CD8-positive, alpha-beta memory T cell (primary cell): ENCODE measurements at places on chromosomes 3 and 15. TPM values are rescaled to one million over a fixed set of nuclear protein-coding genes. Genes with fewer than 3 reads are reported as not detected.

ANKRD63 gene
- total RNA-seq = not detected

IQCF5 gene
- not detected for total RNA-seq

TF gene
- 0.02 TPM for total RNA-seq

PDE8A gene
- total RNA-seq = 17.6 TPM

RARB gene
- not detected for total RNA-seq

MME gene
- not detected for total RNA-seq

NPAP1 gene
- not detected for total RNA-seq

PARP15 gene
- 12.7 TPM for total RNA-seq

HYAL1 gene
- total RNA-seq = 0.13 TPM

BFSP2 gene
- not detected for total RNA-seq

SCAANT1 gene
- total RNA-seq = not detected

MOBP gene
- total RNA-seq = not detected

KBTBD8 gene
- 21.9 TPM for total RNA-seq

PPP4R2 gene
- 122 TPM for total RNA-seq

CAMK1 gene
- total RNA-seq = 27.0 TPM

SLC28A1 gene
- not detected for total RNA-seq

CA12 gene
- not detected for total RNA-seq

FBXO40 gene
- not detected for total RNA-seq

CCR5 gene
- 3.4 TPM for total RNA-seq

TLR9 gene
- total RNA-seq = 0.16 TPM

RBP2 gene
- total RNA-seq = not detected

GRCh38 chr3:127817406-127817841 lies 4.9 kb downstream of the MGLL start:
- no peak for DNase-seq

DNA sequence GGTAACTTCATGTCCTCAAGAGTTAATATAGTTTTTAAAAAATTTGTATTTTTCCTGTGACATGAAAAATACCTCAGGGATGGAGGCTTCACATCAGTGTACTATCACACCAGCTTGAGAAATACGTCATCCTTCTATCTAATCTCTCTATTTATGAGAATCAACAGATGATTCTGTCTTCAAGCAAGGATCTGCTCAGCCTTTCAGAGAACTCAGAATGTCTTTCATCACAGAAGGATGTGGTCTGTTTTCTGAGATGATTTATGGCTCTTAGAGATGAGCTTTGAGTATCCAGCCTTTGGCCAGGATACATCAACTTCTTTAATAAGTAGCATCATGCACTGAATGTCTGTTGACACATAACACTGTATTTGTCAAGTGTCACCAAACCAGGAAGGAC lies 193.9 kb downstream of the DTWD1 start:
- DNase-seq = no peak

- DNase-seq = no peak
Observed at GRCh38 chr15:70186152-70186551, 88.4 kb upstream of the TLE3 start.

DNA sequence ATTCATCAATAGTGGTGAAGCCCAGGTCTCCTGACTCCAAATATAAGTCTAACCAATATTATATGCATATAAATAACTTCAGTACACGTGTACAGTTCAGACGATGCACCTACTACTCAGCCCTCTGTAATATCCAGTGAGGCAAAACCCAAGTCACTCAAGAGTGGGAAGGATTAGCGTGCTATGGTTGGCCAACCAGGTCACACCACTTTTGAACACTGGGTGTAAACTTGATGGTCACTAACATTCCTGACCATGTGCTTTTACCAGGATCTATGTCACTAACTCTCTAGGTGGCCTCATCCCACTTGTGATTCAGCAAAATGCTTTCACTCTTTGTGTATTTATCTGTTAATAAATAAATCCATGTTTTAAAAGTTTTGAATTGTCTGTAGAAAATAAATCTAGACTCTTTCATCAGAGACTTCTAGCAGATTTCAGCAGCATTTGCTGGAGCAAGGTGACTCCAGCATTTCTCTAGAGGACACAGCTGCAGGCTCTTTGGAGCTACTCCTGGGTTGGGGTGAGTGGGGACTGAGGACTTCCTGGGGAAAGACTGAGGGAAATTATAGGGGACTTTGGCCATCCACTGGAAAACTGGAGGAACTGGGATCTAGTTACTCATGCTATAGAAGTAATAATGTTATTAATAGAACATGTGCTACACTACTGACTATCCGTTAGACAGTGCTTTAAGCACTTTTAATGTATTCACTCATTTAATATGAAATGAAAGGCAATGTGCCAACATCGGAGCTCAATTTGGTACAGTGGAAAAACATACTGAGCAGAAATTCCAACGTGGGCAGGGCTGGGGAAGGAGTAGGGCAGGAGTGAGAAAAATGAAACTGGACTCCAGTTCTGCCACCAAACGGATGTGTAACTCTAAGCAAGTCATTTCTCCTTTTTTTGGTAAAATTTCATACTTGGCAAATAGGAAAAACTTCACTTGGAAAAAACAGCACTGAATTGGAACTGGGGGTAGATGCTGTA lies 97.9 kb downstream of the RORA start:
- DNase-seq = no peak

- DNase-seq = no peak
Observed at GRCh38 chr3:127255516-127255915, 32.3 kb downstream of the PRR20G start.

DNA sequence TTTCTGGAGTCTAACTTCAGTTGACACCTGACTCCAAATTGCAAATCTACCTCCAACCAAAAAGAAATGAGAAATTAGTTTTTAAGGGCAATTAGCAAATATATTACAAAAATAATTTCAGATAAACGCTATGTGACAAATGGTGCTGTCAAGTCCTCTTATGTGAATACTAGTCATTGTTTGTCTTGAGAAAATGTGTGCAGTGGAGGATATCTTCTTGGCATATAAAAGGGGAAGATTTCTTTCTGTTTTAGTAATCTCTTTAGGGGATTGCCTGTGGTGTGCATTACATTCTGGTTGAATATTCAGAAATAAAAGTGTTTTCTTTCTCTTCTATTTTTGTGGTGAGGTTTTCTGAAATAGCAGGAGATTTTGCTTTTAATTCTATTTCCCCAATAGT lies 3.0 kb upstream of the GCSAM start:
- no peak for DNase-seq

GRCh38 chr3:139668332-139668731 lies 9.4 kb downstream of the NMNAT3 start:
- DNase-seq = no peak

DNA sequence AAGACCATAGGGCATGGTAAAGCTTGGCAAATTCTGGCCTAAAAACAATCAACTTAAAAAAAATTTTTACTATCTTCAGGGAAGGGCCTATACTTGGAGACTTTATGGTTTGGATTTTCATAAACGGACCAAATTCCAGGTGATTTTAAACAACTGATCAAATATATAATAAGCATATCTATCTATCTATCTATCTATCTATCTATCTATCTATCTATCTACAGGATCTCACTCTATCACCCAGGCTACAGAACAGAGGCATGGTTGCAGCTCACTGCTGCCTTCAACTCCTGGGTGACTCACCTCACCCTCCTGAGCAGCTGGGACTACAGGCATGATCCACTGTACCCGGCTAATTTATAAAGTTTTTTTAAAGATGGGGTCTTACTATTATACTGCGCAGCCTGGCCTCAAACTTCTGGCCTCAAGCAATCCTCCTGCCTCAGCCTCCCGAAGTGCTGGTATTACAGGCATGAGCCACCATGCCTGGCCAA lies 6.7 kb downstream of the SPPL2A start:
- DNase-seq = no peak

DNA sequence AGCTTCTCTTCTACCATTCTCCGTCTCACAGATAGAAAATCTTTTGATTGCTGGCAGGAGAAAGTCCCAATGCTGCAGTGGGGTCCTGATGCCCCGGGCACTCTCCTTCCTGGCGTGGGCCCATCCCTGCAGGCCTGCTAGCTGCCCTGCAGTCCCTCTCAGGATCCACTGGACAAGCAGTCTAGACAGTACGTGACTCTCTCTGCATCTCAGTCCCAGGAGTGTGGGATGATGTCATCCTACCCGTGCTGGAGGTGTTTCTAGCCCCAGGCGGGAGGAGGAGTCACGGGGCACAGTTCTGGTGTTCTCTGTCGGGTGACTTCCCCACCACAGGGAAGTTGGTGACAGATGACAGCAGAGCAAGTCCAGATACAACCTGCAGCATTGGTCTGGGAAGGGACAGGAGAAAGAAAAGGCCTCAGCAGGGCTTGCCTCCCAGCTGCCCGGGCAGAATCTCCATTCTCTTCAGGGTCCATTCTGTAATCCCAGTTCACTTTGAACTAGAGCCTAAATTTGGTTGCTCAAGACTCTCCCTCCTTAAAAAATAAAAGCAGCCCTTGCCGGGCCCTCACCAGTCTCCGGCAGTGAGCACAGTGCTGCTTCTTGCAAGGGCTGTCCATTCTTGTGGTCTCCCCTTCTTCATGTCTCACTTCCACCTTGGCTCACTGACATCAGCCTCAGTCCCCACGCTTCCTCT lies 30.6 kb downstream of the SLC28A1 start:
- no peak for DNase-seq

DNA sequence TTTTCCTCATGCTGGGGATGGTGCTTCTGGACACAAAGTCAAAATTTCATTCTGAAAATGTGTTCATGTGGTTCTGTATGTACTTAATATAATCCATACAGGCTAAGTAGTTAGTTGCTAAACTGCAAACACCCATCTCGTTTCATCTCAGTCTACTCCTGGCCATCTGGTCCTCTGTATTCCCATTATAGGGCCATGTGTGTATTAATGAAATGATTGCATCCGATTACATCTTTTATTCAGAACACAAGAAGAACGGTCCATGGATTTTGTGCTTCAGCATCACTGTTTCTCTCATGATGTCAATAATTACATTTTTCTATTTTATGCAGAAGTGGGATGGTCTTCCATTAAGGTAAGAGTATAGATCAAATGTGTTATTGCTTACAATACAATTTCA lies 6.1 kb upstream of the GJD2 start:
- no peak for DNase-seq

GRCh38 chr15:56732135-56732885 lies 999 bp downstream of the ZNF280D start:
- DNase-seq = no peak

DNA sequence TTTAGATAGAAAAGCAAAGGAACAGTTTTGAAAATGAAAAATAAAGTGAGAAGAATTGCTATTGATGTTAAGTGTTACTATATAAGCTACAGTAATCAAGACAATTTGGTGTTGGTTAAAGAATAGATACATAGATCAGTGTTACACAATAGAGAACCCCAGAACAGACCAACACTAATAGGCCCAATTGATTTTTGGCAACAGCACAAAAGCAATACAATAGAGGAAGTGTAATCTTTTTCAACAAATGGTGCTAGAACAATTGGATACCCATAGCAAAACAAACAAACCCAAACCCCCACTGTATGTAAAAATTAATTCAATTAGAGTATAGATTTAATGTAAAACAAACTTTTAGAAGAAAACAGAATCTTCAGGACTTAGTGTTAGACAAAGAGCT lies 61.8 kb downstream of the ATP11B start:
- no peak for DNase-seq

DNA sequence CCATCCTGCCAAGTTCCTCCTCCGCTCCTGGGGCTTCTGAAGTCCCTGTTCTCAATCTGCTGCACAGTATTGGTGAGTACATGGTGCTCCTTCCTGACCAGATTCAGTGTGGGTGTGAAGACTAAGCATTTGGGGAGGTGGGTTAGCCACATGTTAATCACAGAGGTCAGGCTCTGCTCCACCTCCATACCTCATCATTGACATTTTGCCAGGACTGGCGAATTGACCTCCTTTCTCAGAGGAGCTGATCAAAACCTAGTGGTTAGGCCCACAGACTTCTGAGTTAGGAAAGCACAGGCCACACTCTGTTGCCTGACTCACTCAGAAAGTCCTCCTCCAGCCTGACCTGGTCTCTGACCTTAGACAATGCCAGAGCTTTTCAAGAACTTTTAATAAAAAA lies 8.4 kb upstream of the RPS17 start:
- DNase-seq = no peak

DNA sequence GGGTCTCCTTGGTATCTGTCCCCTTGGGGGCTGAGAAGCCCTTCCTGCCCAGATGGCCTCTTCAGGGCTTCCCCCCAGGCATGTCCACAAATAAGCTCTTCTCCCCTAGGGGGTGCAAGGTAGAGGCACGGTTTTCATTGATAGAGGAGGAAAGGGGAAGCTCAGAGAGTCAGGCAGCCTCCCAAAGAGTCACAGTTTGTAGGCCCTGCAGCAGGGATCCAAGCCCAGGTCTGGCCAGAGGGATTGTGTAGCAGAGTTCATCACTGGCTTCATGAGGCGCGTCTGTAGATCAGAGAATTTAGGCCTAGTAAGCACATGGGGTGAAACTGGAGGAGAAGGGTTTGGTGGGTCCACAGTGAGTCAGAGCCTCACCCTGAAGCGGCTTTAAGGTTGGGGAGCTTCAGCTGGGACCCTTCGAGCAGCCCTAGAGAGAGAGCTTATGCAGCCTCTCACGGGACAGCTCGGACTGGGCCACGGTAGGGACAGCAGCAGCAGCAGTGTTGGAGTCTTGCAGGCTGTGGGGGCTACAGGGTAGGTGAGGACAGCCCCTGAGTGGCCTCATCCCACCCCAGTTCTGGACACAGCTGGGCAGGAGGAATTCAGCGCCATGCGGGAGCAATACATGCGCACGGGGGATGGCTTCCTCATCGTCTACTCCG lies 37.5 kb upstream of the ESYT3 start:
- DNase-seq = no peak

DNA sequence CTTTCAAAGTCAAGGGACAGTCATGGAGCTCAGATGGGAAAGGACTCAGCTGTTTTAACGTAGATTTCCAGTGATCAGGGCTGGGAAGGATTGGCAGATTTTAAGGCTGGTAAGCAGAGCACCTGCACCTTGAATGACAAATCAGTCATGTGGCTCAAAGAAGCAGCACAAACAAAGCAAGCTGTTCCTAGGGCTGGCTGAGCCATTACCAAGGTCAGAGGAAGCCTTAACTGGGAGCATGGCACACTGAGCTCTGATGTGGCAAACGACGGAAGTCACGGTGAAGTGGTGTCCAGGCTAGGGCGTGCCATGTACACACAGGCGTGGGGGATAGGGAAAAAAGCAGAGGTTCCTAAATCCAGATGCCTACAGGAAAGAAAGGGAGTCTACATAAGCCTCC lies 84.6 kb upstream of the PFN2 start:
- no peak for DNase-seq

- no peak for DNase-seq
Observed at GRCh38 chr3:57659806-57660439, 33.0 kb downstream of the DENND6A start.

DNA sequence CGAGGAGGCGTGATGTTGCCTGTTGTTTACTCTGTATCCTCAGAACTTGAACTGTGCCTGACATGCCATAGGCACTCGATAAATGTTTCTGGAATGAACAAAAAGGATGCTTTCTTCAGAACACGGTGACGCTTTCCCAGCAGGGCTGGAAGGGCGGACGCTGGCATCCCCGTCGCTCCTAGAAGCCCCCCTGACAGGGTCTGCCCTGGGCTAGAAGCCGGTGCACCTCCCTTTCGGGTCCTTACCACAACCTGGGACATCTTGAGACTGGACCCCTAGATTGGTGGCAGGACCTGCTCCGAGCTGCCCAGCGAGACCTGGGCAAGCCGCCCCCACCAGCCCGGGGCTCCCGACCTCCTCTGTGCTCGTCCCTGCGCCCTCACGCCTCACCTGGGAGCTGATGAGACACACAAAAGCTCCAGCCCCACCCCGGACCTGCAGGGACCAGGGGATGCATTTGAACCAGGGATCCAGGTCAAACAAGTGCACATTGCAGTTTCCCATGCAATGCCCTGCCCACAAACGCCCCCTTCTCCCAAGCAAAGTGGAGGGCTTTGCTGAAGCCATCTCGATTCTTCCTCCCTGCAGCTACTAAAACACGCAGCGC lies 131.2 kb upstream of the MEF2A start:
- no peak for DNase-seq
